ENCODE measurements at places on chromosomes 3 and 15. TPM values are rescaled to one million over a fixed set of nuclear protein-coding genes. Genes with fewer than 3 reads are reported as not detected.

DNA sequence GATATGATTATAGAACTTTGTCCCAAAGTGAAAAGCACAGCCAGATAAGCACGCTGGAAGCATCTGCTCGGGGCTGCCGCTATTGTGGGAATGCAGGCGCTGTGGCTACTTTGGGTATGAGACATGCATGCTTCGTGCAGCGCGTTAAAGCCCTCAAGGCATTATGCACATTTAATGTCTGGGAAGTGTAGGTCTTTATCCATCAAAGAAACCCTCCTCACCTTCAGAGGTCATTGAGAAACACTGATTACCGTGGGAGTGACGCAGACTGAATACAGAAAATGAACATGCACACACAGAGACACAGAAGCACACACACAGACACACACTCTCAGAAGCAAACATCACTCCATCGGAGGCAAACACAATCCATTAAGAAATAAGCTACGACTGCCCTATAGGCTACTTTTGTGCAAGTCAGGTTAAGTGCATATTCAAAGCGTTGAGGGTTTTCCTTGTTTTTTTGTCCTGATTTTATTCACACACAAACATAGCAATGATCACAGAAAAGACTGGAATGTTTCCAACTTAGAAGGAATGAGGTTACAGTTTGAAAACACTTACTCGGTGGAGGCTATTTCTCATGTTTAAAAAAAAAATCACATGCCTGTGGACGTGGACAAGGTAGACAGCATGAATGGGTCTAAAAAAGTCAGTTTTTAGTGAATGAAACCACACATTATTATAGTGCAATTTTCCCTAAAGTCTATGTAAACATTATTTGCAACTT, 68.5 kb downstream of the PLCH1 start:
- DNase-seq: no peak

GRCh38 chr3:99579246-99579645, 59.1 kb upstream of the COL8A1 start:
- DNase-seq: no peak

- DNase-seq: no peak
Measured at GRCh38 chr3:31448035-31448881, 84.5 kb upstream of the STT3B start.

Gene HCLS1
- 5.0 TPM for polyA plus RNA-seq
